ENCODE measurements at places on chromosomes 13 and 19.

- DNase-seq = peak; percentile 51
Observed at GRCh38 chr19:38634757-38635482, 12.5 kb upstream of the ACTN4 start.

DNA sequence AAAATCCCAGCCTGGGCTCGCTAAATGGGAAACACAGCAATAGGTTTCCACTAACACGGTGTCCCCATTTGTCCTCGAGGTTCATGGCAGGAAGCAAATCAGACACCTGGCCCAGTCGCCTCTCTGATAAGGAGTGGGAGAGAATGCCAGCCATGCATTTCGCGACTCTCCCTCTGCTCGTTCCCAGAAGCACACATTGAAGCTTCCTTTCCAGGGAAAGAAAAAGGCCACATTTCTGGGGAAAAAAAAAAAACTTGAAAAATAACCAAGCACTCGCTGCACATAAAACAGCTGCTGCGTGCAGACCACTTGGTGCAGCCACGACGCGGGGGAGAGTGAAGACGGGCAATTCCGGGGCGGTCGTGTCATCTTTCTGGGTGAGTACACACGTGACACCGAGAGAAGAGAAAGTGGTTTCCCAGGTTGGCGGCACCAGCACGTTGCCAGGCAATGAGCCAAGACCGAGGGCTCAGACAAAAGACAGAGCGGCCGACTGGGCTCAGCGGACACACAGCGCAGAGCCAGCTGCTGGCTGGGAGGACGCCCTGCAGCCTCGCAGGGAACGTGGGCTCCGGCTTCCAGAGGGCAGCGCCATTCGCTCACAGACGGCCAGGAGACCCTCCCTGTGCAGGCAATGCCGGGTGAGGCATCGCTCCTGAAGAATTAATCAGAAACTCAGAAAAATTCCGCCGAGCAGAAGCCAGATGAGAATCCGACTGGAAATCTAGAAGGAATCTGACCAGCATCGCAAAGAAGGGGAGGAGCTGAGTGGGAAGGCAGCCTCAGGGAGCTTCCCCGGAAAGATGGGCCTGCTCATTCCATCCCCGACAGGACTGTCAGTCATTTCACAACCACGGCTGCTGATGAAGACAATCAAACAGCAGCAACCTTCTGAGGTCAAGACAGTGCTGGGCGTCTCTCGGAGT, 83.2 kb upstream of the IRS2 start:
- no peak for DNase-seq

- no peak for DNase-seq
Observed at GRCh38 chr19:44722131-44723121, 23.5 kb downstream of the CEACAM16 start.

DNA sequence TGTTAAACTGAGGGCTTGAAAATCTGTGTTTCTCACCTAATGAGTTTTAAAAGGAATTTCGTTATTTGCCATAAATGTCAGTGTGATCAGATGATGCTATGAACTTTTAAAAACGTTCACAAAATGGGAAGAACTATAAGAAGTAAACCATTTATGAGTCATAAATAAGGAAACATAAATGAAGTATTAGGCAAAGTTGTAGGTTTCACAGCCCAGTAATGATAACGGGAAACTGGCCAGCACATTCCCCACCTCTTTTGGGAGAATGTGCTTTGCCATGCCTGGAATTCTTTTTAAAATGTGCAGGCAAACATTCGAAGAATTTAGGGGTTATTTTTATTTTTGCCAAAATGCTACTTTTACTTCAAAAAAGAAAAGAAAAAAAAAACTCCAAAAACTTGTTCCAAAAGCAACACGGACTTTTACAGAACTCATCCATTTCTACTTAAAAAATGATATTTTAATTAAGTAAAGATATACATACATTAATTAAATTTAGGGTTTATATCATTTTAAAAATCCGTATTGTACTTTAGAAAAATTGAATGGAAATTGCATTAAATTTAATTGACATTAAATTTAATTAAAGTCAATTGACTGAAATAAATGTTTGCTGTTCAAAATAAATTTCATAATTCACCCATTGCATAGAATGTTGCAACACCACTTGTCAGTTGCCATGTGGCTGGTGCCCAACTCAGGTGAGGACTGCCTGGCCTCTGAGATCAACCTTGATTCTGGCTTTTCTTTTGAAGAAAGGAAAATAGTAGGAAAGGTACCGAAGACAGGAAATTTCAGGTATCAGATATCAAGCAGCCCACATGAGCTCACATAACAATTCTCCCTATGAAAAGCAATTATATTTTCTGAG, 1198.5 kb downstream of the EFNB2 start:
- DNase-seq = no peak

DNA sequence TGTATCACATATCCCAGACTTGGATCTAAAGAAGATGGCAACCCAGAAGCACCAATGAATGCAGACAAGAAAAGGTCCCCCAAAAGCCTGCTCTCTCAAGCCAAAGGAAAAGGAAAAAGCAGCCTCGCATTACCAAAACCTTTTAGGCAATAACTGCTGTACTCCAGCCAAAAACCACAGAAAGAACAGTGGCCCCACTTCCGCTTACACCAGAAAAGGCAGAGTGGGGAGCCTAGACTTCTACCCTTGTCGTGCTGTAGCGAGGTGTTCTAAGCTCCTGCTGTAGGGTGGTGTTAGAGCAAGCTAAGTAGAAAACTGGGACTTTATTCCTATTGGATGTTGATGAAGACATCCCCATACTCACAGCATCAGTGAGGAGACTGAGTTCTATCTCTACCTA, 244.0 kb upstream of the RXFP2 start:
- no peak for DNase-seq

GRCh38 chr19:4911786-4912672, 2.7 kb downstream of the UHRF1 start:
- peak; percentile 48 for DNase-seq

- DNase-seq = no peak
Observed at GRCh38 chr19:4974880-4975469, 6.1 kb downstream of the KDM4B start.

- no peak for DNase-seq
Observed at GRCh38 chr19:31286491-31286890, 62.7 kb downstream of the TSHZ3 start.

- DNase-seq = no peak
Observed at GRCh38 chr13:33490461-33491327, 205.1 kb upstream of the STARD13 start.

DNA sequence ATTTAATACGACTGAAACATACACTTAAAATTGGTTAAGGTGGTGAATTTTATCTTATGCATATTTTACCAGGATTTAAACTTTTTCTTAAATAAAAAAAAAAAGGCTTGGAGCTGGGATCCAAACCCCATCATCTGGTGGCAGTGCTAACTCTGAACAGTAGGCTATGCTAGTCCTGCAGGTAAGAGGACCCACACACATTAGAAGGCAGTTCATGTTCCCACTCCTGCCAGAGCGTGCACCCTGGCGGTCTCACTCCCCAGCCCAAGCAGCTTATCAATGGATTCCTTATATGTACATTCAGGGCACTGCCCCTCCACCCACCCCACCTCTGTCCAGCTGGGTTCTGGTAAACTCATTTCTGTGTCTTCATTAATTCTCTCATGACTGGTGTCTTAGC, 31.3 kb upstream of the CEBPA start:
- DNase-seq = no peak

DNA sequence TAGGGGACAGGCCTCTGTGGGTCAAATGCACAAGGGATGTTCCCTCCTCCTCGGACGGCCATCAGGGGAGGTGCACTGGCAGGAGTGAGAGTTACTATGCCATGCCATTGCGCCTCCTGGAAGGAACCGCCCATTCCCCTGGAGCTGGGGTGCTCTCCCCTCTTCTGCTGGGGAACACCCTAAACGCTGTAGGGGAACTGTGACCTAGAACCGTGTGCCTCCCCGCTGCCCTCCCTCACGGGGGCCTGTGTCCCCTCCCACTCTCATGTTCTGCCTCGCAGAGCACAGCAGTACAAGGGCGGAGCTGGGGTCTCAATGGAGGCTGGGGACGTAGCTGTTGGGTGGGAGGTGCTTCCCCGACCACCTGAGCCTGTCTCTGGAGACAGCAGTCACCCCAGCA, 17.2 kb upstream of the CRTC1 start:
- DNase-seq = no peak

DNA sequence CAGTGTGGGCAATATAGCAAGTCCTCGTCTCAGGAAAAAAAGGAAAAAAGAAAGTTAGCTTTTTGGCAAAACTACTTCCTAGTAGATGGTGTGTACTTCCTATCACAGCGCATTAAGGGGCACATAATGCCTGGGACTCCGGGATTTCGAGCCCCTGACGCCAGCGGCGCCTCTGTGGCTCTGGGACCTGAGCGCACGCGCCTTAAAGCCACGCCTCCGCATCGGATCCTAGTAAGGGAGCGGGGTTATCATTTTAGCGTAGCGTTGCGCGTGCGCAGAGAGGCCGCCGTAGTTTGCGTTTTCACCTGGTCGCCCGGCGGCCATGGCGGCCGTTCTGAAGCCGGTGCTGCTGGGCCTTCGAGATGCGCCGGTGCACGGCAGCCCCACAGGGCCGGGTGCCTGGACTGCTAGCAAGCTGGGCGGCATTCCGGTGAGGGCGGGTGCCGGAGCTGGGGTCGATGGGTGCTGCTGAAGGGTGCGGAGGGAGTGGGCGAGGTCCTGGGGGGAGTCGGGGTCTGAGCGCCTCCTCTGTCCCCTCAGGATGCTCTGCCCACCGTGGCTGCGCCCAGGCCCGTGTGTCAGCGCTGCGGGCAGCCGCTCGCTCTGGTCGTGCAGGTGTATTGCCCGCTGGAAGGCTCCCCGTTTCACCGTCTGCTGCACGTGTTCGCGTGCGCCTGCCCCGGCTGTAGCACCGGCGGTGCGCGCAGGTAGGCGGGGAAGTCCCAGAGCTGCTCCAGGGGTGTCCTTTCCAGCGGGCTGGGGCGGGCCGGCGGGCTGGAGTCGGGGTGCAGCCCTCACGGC, at the start of gene PDCD2L:
PDCD2L (plus strand) TSS at position 291 of the 801 bp plus-strand sequence; CDS start at position 323, 32 bp downstream.
- DNase-seq = peak; percentile 89

DNA sequence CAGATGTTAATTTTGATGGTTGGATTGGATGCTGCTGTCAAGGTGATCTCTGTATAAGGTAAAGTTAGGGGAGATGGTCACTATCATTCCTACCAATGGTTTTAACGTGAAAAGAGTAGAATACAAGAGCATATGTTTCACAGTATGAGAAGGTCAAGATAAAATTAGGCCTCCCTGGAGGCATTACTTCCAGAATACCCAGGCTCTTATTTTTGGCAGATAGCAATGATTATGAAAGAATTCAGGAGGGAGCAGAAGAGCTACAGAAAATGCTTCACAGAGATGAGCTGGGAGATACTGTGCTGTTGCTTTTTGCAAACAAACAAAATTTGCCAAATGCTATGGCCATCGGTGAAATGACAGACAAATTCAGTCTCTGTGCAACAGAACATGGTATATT, 547.5 kb upstream of the SPRY2 start:
- no peak for DNase-seq

- DNase-seq = no peak
Observed at GRCh38 chr13:59404331-59404730, 759.4 kb downstream of the DIAPH3 start.

- no peak for DNase-seq
Observed at GRCh38 chr19:38683393-38684077, 36.1 kb downstream of the ACTN4 start.

- DNase-seq = no peak
Observed at GRCh38 chr19:47697863-47698609, 15.2 kb upstream of the EHD2 start.

DNA sequence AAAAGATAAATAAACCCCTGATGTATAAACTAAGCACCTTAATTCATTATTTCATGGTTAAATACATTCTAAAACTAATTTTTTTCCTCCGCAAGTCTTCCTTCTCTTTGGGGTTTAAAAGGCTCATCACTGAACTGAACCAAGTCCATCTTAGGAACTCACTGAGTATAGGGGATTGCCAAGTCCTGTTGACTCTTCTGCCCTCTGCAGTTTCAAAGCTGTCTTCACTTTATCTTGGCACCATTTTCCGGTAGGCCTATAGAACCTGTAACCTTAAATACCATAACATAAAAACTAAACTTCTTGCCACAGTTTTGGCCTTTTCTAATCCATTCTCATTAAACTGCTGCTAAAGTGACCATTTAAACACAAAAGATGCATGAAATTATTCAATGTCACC, 66.5 kb upstream of the USPL1 start:
- no peak for DNase-seq

DNA sequence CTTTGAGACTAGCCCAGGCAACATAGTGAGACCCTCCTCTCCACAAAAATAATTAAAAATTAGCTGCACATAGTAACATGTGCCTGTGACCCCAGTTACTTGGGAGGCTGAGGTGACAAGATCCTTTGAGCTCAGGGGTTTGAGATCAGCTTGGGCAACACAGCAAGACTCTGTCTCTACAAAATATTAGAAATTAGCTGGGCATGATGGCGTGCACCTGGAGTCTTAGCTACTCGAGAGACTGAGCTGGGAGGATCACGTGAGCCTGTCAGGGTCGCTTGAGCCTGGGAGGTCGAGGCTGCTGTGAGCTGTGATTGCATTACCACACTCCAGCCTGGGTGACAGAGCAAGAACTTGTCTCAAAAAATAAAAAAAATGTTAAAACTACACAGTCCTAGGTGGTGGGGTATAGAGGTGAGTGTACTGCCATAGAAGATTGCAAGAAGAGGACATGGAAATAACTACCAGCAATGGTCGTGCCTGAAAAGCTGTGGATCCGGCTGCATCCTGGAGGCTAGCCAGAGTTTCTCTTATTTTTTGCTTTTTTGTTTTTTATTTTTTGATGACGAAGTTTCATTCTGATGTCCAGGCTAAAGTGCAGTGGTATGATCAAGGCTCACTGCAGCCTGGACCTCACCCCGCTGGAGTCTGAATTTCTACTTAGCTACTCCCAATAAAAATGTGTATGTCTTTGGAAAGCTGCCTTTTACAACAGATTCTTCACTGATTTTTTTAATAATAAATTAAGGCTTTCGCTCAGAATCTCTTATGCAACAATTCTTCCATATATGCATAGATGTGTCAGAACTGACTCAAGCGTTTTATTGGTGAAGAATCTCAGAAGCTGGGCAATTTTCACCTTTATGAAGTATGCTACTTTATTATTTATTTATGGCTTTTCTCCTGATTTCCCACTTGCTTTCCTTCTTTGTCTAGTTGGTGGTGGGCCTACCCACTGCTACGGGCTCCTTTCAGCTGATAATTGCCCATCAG, 393.8 kb downstream of the TSHZ3 start:
- DNase-seq = no peak

- no peak for DNase-seq
Observed at GRCh38 chr13:78198419-78198818, 279.8 kb upstream of the EDNRB start.

DNA sequence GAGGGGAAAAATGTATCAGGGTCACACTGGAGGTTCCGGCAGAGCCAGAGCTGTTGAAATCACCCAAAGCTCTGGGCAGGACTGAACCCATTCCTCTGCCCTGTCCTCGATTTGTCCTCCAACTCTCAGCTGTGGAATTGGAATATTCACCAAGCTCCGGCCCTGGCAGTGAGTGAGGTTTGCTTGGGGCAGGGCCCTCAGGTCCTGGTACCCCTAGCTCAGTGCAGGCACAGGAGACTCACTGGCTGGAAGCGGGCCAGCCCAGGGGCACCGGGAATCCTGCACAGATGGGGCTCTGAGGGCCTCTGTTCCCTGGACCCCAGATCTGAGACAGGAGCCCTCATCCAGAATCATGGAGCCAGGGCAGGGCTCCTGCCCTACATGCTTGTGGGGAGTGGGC, 1322.3 kb downstream of the UQCRFS1 start:
- DNase-seq = no peak

- DNase-seq = no peak
Observed at GRCh38 chr13:59345311-59345710, 818.4 kb downstream of the DIAPH3 start.

- no peak for DNase-seq
Observed at GRCh38 chr13:26910754-26911465, 150.3 kb upstream of the GPR12 start.
